Stimulated activated CD4-positive, alpha-beta T cell treated with anti-CD3 and anti-CD28 coated beads, TNF-alpha, amount 100 ng/mL, for 4 hours (primary cell): ENCODE measurements at places on chromosomes 1 and 21.

GRCh38 chr21:33428669-33429068 is 25.5 kb downstream of the IFNGR2 start:
- DNase-seq: no peak

GRCh38 chr1:44108241-44108640 is 10.4 kb upstream of the KLF17 start:
- no peak for DNase-seq

GRCh38 chr1:17156108-17156507 is 36.9 kb upstream of the PADI2 start:
- no peak for DNase-seq

DNA sequence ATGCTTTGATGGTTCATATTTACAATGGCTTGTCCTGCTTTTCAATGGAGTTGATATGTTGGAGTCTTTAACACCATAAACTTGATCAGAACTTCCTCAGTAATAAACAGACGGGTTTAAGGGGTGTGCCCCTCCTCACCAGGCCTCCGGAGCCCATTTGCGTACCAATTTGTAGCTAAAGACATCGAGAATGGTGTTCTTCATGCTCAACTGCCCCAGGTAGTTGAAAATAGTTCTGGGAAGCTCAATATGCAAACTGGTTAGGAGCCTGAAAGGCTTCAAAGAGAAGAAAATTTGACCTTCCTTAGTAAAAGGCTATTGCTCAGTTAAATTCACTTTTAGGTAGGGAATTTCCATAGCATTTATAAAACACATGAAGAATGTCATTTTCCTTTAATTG is 68.1 kb upstream of the RRP15 start:
- DNase-seq: no peak

DNA sequence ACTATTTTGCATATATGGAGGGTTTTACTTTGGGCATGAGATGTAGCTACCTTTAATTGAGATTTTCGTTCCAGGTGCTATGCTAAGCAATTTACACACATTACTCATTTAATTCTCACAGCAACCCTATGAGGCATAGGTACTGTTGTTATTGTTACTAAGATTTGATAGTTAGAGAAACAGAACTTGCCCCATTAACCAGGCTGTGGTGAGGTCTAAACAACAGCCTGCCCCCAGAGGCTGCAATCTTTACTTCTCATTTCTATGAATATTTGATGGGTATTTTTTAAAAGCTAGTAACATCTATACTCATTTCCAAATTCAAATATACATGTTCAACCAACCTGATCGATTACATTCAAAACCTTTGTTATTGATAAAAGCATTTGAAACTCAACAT is 155.6 kb downstream of the GALNT2 start:
- DNase-seq: no peak

DNA sequence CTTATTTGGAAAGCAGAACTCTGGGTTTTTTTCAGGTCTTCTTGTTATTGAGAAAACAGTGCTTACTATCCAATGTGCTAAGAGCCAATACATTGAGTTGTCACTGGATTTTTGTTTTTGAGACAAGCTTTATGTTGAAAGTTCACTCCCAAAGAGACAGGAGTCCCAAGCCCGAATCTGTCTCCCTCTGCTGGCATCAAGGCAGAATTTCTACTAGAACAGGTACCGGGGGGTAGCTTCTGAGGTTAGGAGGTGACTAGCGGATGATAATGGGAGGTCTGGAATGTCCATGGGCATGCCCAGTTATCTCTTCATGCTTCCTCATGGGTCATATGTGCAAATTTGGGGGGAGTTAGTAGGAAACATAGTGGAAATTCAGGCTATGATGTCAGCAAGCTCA is 25.1 kb downstream of the ZNF124 start:
- DNase-seq: no peak

DNA sequence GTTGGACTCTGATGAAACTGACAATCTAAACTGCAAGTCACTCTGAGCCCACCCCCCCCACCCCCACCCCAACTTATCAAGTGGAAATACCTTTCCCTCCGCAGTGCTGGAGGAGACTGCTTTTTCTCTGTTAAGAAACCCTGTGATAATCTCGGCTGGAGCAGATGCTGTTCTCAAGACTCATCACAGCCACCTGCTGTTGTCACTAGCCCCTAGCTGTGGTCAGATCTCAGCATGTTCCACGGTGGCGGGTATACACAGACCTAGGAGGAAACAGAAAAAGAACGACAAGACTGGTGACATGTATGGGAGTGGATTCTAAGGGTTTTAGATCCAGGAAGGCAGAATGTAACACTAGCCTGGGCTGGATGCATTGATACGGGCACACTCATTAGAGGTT is 2.3 kb downstream of the ACTL8 start:
- DNase-seq: no peak

- no peak for DNase-seq
Measured at GRCh38 chr1:9591669-9592509, 3.2 kb downstream of the TMEM201 start.

DNA sequence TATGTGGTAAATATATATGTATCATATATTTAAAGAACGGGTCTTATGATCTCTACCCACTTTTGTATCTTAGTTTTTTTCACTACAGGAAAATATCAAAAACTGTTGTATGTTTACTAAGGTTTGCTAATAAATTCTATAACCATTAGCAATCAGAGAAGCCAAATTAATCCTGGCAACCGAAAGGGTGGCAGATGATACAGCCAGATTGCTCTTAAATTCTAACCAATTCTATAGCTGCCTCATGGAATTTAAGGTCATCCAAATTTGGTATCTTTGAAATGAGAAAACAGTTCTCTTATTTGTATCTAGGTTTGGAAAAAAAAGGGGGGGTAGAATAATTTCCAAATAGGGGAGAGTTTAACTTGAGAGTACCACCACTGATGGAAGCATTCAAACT is 591.2 kb downstream of the SMYD3 start:
- no peak for DNase-seq

DNA sequence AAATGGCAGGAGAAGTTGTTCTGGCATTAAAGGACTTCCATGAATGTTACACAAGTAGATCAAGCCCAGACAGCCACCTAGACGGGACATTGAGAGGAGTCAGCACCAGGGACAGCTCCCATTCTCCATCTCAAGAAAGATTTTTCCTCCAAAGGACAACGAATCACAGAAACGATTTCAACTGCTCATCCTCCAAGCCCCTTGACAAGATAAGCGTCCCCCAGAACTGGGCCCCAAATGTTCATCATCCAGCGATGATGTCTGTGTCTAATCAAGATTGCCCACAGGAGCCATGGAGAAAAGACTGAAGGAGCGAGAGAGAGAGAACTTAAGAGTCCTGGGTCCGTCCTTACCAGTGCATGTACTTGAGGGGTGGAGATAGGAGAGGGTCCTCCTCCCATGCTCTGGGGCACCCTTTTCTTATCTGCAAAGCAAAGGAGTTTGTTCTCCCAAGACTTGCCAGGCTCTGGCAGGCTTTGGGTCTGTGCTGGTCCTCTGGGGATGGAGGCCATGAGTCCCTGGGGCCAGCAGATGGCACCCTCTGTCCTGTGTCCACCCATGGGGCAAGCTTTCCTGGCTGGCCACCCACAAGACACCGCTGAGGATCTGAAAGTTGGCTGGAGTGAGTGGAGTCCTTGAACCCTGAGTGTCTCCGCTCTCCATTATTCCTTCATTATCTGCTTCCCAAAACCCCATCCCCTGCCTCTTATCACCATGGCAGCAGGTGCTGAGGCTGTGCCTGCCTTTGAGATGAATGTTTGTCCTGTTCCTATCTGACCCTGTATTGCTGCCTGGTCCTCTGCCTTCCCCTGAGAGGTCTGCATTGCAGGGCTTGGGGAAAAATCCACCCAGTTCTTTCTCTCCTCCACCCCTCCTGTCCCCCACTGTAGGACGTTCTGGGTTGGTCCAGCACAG is 164.6 kb downstream of the ACTL8 start:
- DNase-seq: no peak

- DNase-seq: no peak
Measured at GRCh38 chr1:27351541-27352107, 9.8 kb downstream of the SYTL1 start.

DNA sequence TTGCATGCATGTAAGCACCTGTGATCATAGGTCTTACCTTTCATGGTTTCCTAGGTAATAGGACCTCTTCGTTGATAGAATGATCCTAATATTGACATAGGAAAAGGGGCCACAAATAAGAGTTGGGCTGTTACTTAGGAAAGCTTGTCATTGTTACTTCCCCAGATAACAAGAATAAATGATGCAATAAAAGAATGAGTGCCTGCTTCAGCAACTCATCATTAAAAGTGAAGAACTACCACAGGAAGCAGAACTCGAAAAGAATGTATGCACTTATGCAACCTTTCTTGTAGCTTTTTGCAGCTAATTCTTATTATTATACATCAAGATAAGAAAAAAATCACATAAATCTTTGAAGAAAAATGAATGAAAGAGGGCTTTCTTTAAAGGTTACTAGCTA is 548.6 kb downstream of the LTN1 start:
- no peak for DNase-seq

- DNase-seq: no peak
Measured at GRCh38 chr1:226580625-226581270, 32.2 kb downstream of the STUM start.

DNA sequence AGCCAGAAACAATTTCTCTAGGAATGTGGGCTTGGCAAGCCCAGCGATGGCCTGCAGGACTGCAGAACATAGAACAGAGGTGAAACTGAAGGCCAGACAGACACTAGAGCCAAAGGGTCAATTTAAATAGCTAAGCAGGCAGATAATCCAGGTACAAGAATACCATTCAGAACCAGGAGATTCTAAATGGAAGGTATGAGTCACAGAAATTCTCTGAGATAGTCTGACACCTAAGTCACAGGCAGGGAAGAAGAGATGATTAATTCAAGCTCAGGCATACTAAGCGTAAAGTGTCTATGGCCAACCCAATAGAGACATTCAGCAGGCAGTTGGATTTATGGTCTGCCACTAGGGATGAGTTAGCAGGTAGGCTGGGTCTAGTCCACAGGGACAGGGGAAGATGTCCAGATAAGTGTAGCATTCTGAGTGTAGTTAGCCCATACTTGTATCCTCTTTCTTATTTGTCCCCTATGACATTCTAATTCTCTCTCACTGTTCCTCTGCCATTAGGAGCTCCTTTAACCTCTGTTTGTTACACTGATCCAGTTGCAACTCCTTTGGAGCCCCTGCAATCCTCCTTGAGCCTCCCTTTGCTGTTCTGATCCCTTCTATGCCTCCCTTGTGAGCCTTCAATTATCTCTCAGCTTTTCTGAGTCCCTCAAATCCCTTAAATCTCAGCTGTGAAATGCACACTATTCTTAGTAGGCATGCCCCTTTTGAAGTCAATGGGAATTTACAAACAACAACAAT is 383.8 kb downstream of the LMO4 start:
- DNase-seq: no peak

- no peak for DNase-seq
Measured at GRCh38 chr1:237664348-237664747, 226.4 kb downstream of the ZP4 start.

GRCh38 chr1:220769205-220769604 is 17.5 kb upstream of the MTARC1 start:
- DNase-seq: no peak

DNA sequence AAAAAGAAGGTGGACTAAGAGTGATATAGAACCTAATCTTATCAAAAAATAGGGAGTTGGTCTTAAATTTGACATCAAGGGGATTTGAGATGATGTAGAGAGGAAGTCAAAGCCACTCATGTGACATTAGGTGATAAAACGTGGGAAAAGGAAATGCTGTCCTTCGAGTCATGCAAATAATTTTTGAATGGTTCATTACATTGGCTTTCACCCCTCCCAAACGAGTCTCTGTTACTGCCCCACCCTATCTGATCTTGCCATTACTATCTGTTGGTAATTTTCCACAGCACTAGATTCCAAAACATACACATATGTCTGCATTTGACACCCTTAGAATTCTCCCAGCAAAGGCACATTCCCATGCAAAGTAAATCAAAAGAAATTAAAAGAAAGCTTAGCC is 531.1 kb upstream of the ADAMTS5 start:
- DNase-seq: no peak
